ENCODE measurements at places on chromosomes 3 and 15.

DNA sequence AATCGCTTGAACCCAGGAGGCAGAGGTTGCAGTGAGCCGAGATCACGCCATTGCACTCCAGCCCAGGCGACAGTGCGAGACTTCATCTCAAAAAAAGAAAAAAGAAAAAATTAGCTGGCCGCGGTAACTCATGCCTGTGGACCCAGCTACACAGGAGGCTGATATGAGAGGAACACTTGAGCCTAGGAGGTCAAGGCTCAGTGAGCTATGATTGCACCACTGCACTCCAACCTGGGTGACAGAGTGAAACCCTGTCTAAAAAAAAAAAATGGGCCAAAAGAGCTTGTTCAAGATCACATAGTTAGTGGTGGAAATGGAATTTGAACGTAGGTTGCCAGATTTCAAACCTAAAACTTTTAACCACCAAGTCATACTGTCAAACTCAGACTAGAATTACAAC is 46.2 kb upstream of the PPP4R2 start:
- no peak for DNase-seq

DNA sequence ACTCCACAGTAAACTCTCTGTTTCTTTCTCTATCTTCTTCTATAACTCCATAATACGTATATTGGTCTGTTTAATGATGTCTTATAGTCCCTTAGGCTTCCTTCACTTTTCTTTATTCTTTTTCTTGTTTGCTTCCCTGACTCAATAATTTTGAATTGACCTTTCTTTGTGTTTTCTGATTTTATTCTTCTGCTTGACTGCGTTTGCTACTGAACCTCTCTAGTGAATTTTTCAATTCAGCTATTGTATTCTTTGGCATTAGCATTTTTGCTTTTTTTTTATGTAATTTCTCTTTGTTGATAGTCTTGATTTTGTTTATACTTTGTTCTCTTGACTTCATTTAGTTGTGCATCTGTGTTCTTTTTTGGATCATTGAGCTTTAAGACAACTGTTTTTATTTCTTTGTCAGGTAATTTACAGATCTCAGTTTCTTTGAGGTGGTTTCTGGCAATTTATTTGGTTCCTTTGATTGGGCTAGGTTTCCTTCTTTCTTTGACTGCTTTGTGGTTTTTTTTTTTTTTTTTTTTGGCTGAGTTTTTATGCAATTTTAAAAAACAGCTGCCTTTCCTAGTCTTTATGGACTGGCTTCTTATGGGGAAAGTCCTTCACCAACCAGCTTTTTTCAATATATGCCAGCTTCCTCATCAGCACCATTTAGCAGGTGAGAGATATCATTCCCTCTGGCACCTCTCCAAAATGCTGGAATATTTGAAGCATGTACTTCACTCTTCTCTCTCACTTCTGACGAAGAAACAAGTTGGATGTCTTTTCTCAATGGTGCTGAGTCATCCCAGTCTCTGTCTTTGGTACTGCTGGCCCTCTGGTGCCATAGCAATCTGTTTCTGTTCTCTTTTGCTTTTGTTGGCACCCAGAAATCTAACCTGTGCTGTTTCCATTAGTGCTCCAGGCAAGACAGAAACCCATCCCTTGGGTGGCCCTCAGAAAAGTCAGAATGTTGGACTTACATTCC is 17.6 kb downstream of the RSRC1 start:
- no peak for DNase-seq

- no peak for DNase-seq
Observed at GRCh38 chr15:100116416-100117190, 225.2 kb downstream of the ADAMTS17 start.

DNA sequence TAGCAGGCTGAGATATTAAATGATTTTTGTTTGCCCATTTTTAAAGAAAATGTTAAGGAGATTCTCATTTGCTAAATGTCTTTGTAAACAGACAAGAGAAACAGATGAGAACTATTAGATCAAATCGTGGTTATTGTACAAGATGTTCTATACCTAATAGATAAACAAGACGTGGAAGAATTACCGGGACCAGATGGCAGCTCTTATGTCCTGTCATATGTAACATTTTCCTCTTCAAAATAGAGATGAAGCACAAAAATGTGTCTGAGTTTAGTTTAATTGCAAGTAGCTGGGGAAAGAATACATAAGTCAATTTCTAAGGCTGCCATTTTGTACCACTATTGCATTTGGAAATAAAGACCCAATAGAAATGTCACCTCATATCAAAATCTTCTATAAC is 553.7 kb downstream of the TUSC7 start:
- DNase-seq = no peak

- DNase-seq = peak; percentile 76
Observed at GRCh38 chr3:182792901-182793662, at the start of gene ATP11B. ATP11B (plus strand) TSS chr3:182793504; CDS start chr3:182793760, 256 bp downstream.
